ENCODE measurements at places on chromosomes 1 and 21.

GRCh38 chr21:45640001-45640887, 3.3 kb upstream of the PCBP3 start:
- no peak for DNase-seq

DNA sequence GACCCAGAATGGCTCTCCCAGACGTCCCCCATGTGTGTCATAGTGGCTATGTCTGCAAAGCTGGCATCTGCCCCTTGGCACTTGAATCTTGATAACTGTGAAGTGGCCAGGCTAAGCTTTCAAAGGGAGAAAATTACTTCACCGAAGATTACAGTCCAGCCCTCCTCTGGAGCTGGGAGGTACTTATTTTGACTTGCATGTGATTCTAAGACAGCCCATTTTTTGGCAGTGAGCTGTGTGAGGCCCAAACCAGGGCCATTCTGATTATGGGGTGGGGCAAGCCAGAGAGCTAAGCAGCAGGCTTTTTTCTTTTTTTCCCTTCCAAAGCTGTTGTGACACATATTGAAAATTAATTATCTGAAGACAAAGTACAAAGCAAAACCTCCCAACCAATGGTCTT, 42.1 kb upstream of the C8B start:
- DNase-seq: no peak

GRCh38 chr1:104945406-104945805, 1195.7 kb downstream of the AMY1C start:
- DNase-seq: no peak

GRCh38 chr1:69967245-69967766, 238.1 kb downstream of the LRRC40 start:
- no peak for DNase-seq

- no peak for DNase-seq
Measured at GRCh38 chr1:244354810-244355278, 96.9 kb downstream of the ADSS2 start.

GRCh38 chr1:194228427-194228826, 1042.0 kb upstream of the B3GALT2 start:
- DNase-seq: no peak

- no peak for DNase-seq
Measured at GRCh38 chr1:181807251-181807650, 254.3 kb downstream of the ZNF648 start.

- peak; percentile 7 for DNase-seq
Measured at GRCh38 chr1:236608930-236609726, 4.8 kb upstream of the HEATR1 start.

DNA sequence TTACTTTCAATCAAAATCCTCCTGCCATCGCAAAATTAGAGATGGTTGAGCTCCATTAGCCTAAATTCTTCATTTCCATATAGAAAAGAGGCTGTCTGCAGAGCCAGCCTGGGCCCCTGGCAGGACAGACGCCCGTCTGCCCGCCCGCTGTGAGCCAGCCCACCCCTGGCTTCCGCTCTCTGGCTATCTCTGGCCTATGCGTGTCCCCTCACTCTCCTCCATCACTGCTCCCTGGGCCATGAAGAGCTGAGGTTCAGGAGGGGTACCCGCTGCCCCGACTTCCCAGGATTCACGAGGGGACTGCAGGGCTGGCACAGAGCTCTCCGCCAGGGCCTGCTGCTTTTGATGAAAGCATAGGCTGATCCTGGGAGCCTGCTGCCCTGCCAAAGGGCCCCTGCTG, 117.6 kb downstream of the CASZ1 start:
- DNase-seq: no peak

GRCh38 chr1:205519541-205520131, 15.2 kb downstream of the CDK18 start:
- DNase-seq: no peak

GRCh38 chr1:211816586-211816985, 14.0 kb downstream of the LPGAT1 start:
- no peak for DNase-seq

DNA sequence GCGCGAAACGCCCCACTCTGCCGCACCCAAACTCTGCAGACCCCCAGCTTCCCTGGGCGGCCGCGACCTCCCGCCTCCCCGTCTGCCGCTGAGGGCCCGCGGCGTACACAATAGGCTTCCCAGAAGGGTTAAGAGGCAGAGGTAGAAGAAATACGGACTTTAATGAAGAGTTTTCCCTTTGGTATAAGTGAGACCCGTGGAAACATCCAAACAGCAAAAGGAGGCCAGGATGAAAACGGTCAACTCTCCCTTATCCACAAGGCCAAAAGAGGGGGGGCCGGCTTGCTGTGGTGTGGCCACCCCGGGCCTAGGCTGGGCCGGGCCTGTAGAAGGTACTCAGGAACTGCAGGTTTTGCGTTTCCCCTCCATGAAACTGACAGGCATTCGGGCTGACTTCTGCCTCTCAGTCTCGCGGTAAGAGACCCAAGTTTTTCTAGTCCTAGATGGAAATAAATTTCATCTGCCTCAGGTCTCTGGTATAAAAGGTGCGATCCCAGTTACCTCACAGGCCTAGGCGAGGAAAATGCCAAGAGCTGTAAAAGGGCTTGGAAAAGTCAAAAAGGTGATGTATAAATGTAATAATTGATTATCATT, 671 bp upstream of the PYGO2 start:
- DNase-seq: no peak

DNA sequence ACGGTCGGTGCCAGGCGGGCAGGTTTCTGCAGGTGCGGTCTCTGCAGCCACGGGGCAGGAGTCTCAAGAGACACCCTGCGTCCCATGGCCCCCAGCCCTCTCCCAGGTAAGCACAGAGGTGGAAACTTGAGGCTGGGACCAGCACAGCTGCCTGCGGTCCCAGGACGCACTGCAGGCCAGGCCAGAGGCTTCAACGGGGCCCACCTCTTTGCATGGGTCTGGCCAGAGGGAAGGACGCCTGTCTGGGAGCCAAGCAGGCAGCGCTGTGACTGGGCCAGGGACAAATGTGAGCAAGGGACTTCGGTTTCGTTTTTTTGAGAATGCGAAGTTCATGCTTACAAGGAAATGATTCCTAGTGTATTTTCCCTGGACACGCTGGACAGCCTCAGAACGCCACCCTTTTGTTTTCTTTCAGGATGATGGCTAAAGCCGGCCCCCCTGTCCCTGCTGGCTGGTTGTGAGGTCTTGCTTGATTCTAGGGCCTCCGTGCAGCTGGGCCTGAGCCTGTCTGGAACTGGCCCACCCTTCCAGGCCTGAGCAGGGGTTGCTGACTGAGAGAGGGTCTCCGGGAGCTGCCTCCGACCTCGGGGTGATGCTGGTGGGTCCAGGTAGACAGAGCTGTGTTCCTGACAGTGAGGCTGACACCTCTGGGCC, 38.3 kb downstream of the MORN1 start:
- no peak for DNase-seq

DNA sequence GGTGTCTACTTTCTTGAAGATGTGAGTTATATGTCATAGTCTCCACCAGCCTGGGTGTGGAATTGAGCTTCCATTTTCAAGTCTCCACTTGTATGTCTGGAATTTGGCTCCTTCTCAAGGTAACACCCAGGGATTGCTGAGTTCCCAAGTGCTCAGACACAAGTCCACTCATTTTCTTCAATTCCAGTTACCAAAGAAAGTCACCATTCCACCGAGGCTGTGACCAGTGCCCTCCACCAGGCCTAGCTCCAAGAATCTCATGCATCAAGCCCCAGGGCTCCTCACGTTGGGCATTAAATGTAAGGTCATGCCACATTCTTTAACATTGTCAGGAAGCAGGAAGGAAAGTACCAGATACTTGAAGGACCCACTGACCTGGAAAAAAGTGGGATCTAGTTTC, 2.4 kb upstream of the RAB4A start:
- DNase-seq: peak; percentile 10

DNA sequence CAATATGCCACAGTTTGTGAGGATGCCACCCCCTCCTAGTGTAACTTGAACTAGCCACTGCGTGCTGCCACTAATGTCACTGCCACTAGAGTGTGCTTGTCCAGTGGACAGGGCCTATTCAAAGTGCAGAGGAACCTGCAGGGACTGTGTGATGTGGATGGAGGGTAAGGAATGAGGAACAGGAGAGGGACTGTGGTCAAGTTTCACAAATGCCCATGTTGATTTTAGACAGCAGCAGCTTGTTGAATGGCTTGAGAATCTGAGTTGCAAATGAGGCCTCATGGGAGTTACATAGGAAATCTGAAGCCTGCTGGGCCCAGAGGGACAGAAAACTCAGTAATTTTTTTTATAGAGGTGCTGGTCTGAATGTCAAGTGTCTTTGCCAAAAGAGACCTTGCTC, 112.3 kb downstream of the HHAT start:
- DNase-seq: no peak

- no peak for DNase-seq
Measured at GRCh38 chr1:118042501-118042900, 113.0 kb downstream of the WDR3 start.

DNA sequence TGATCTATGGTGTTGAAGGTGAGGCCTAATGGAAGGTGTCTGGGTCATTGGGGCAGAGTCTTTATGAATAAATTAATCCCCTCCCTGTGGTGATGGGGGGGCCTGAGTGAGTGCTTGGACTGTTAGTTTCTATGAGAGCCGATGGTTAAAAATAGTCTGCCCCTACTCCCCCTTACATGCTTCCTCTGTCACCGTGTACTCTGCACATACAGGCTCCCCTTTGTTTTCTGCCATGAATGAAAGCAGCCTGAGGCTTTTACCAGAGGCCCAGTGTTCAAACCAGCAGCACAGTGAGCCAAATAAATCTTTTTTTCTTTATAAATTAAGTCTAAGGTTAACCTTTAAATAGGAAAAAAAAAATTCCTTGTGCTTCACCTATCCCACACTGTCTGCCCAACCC, 657.0 kb downstream of the AMY1C start:
- DNase-seq: no peak
